NCI-H460 (cell line): ENCODE measurements at places on chromosomes 6 and 20.
A peak's percentile ranks its signal among the peaks of the same experiment; 100 is the strongest.

GRCh38 chr20:34615477-34615876 lies 57.0 kb downstream of the MAP1LC3A start:
- no peak for DNase-seq

- DNase-seq = no peak
Measured at GRCh38 chr20:22601361-22602141, 17.2 kb upstream of the FOXA2 start.

GRCh38 chr20:19074356-19074755 lies 138.1 kb upstream of the SLC24A3 start:
- DNase-seq = no peak

GRCh38 chr6:144749263-144749662 lies 464.1 kb downstream of the UTRN start:
- no peak for DNase-seq

GRCh38 chr20:45282700-45283550 lies 23.7 kb upstream of the RBPJL start:
- no peak for DNase-seq

DNA sequence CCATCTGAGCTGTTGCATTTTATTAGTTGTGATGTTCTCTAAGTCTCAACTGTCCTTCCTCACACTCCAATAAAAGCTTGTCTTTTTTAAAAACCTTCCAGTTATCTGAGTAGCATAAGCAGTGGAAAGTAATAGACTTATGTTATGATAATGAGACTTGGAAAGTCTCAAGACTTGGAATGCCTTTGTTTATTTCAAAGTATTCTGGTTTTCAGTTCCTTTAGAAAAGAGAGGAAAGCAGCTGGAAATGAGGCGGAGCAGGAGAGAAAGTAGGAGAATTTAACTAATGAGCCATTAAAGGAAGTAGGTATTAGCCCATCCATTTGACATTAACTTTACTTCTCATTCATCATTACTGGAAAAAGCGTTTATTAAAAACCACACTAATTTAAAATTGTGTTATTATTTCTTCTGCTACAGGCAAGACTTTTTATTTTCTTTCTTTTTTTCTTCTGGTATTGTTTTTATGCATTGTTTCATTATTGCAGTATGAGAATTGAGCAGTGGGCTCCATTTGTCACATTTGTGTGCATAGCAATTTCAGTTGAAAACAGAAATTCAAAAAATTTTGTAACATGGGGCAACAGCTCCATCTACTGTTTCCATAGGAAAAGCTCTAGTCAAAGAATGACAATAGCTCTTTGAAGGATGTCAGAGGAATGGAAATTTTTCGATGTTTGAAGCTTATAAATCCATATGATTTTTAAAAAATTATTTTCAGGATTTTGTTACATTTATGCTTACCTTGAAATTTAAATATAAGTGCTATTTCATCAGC lies 194.8 kb downstream of the COL9A1 start:
- DNase-seq = peak; percentile 27

- DNase-seq = no peak
Measured at GRCh38 chr6:163228041-163228440, 186.5 kb upstream of the QKI start.

- DNase-seq = no peak
Measured at GRCh38 chr6:18400831-18401446, 13.8 kb downstream of the RNF144B start.

DNA sequence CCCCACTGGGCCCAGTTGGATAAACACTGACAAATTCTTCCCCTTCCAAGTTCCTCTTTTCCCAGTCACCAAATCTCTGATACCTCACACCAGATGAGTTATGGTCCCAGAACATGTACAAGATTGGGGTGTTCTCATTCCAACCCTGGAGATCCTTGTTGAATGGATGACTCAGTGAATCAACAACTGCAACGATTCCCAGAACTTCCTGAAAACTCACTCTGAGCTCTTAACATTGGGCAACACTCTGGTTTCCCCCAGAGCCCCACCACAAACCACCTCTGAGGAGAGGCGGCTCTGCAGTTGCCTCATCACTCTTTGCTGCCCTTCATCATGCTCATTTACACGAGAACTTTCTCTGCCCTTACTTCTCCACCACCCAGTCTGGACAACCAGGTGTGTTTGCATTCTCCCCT lies 115.2 kb downstream of the MRPL14 start:
- no peak for DNase-seq
